Non-pigmented ciliary epithelial cell (primary cell): ENCODE measurements at places on chromosomes 11 and 22.

- no peak for DNase-seq
These were observed 60.5 kb downstream of the HIPK3 start for GRCh38 chr11:33317662-33318061.

DNA sequence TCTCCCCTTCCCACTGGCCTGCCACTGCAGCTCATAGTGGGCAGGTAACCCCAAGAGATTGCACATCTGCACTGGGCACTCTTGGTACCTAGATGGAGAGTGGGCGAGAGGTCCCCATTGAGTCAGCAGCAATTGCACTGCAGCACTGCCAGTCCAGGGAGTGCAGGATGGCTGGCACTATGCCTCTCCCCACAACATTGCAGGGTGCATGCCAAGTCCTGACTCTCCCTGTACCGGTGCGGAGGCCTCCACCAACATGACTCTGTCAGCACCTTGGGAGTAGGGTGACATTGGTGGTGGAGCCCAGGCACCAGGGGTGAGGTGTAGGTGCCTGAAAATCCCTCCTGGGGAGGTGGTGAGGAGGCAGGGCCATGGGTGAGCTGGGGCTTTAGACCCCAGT is 82.2 kb downstream of the TRAF6 start:
- no peak for DNase-seq

DNA sequence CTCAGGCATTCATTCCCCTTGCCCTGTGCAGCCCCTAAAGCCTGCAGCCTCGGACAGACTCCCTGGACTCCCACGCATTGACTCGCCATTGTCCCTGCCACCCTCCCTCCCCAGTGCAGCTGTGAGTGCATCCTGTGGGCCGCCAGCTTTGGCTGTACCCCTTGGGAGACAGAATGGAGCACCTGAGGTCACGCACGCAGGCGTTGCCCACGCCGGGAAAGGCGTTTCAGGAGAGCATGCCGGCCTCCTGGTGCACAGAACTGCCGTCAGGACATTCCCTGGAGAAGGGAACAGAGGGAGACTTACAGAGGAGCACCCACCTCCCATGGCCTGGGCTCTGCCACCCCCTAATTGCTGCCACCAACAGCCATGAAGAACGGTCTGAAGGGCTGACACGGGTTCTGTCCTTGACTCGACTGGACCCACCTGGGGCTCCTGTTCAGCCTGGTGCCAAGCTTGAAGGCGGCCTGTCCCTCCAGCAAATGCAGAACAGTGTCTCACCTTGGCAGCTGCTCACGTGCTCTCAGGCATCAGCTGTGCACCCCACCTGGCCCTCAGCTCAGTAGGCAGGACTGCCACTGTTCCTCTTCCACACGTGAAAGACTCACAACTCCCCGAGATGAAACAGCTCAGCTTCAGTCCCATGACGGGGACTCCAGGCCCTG is 503.8 kb downstream of the BRD1 start:
- no peak for DNase-seq

- DNase-seq: no peak
These were observed 60.2 kb downstream of the PDE2A start for GRCh38 chr11:72613977-72614376.

DNA sequence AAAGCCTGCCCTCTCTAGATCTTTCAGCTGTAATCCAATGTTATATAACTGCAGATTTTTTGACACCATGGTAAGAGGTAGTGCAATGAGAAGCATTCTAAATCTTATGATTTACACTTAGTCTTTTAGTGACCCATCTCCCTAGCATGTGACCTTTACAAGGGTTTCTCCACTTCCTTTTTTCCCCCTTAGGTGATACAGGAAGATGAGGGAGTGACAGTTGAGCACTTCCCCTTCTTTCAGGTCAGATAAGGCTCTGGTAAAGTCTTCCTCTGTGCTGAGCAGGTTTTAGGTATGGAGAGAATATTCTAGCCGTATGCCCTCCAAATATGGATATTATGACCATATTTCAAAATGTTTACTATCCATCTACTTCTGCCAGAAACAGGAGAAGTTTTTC is 753.6 kb downstream of the JRKL start:
- no peak for DNase-seq

DNA sequence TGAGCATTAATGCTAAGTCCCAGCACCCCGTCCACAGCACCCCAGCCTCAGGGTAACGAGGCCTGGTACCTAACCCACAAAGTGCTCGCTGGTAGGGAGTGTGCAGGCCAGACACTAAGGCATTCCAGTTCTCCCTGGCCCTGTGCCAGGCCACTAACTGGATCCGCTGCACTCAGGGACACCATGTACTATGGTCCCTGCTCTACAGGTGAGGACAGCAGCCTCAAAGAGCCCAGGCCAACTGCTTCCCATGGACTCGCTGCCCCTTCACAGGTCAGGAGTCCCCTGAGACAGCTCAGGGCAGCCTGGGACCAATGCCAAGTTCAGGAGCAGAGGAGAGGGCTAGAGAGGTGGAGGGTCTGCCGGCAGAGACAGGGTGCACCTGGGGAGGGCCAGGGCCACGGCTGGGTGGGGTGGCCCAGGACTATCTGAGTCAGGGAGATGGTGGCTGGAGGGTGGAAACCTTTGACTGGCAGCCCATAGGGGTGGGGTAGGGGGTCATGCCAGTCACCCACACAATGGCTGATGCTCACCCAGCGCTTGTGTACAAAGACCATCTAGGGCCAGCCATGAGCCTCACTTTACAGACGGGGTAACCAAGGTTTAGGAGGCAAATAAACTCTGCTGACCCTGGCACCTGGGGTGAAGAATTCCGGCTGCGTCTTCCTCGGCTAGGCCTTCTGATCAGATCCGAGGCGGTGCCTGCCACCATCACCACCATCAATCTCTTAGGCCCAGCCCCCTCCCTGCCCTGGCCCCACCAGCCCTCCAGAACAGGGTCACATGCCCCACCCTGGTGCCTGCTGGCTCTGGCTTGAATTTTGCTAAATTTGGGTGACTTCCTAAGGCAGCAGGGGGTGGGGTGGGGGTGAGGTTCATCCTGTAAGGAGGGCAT is 5.6 kb downstream of the OSBPL5 start:
- no peak for DNase-seq

GRCh38 chr11:1738380-1738779 is 12.0 kb downstream of the IFITM10 start:
- no peak for DNase-seq

DNA sequence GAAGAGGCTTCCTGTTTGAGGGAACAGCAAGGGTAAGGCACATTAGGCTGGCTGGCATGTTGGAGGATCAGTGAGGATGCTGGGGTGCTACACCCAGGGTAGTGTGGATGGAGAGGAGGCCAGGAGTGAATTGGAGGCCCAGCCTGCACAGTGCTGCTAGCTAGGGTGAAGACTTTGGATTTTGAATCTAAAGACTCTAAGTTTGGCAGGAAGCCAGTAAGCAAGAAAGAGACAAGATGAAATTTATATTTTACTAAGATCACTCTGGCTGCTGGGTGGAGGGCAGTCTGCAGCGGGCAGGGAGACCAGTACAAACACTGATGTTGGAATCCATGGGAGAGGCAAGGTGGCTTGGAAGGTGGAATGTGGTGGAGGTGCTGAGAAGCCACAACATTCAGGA is 43.6 kb downstream of the TSPAN18 start:
- no peak for DNase-seq

GRCh38 chr11:116862951-116863350 is 25.5 kb upstream of the APOA1 start:
- DNase-seq: no peak

- DNase-seq: no peak
These were observed 53.3 kb upstream of the SYN3 start for GRCh38 chr22:33111491-33111890.

DNA sequence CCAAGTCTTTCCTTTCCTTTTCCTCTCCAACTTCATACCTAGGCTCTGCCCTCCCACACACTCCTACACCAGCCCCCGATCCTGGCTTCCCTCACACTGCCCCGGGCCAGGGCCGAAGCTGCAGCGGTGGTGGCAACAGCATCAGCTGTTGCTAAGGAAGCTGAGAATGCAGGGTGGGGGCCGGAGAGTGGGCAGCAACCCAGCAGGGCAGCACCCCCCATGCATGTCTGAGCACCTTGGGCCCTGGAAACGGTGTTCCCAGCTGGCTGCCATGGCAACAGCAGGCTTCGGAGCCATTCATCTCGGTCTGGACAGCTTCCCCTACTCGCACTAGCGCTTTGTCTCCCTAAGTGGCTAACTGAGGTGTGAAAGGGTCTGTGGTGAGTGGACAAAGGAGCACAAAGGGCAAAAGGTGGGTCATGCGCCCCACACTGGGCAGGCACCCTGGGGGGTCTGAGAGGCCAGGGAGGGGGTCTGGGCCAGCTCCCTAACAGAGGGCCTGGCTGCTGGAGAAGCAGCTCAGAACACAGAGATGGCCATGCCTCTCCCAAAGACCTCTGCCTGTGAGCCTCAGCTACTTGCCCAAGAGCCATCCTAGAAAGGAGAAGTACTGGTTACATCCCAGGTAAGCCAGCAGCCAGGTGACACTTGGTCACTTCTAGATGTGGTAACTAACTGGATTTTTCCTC is 42.1 kb upstream of the JAM3 start:
- DNase-seq: no peak

DNA sequence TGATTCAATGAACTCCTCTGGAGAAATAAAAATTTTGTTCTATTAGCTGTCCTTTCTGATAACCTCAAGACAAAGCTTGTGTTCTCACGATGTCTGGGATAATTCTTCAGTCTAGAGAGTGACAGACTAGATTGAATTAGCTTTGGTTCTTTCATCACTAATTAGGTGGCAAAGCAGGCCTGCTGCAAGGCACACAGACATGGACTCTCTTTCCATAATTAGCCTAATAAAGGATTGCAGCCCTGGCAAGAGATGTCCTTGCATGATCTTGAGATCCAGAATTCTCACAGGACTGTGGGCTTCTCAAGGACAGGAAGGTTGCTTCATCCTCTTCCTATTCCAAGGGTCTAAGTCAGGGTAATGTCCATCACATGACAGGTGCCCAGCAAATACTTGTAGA is 245.6 kb upstream of the ZC3H12C start:
- DNase-seq: no peak

DNA sequence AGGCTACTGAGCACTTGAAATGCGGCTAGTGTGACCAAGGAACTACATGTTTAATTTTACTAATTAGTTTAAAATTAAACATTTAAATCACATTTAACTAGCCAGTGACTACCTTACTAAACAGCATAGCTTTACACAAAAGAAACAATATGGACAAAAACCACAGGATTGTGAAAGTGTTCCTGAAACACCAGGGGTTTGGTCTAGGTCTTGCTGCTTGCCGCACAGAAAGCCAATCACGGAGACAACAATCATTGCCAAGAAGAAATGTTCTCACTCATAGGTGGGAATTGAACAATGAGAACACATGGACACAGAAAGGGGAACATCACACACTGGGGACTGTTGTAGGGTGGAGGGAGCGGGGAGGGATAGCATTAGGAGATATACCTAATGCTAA is 309.5 kb downstream of the C11orf87 start:
- no peak for DNase-seq

DNA sequence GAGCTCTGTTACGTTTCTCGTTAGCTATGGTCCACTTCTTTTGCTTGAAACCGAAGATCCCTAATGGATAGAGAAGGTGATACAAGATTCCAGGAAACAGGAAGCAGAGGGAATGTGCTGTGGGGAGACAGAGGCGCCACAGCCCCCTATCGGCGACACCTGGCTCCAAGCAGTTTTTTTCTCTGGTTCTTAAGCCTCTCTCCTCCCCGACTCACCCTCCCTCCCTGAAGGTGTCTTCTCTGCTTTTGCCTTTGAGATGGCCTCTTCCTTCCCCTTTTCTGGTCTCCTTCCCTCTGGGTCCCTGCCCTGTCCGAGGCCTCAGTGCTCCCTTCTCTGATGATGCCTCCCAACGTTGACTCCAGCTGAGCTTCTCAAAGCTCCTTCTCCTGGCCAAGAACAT is 14.2 kb upstream of the APOBEC3A start:
- DNase-seq: no peak

DNA sequence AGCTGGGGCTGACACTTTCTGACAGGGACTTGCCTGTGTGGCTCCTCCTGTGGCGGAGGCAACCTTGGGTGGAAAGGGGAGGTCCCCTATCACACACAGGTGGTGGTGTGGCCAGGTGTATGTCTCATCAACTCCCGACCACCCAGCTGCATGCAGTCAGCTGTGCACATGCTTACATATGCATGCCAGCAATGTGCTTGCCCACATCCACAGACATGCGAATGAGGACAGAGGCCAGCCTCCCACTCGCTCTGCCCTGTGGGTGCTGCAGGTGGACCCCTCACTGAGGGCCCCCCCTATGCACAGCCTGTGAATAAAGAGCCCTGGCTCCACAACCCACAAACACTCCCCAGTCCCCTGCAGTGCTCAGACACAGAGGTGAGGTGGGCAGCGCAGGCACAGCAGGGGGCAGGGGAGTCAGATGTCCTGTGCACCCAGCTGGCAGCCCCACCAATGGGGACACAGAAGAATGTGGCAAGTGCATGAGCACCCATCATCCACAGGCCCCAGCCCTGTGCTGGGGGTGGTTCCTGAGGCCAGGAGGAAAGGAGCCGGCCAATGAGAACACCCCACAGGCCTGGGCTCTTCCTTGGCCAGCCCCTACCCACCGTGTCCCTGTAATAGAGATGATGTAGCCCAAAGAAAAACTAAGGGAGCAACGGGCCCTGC is 9.5 kb downstream of the GNB1L start:
- no peak for DNase-seq

- no peak for DNase-seq
These were observed 3.8 kb downstream of the RPLP2 start for GRCh38 chr11:813456-814096.

GRCh38 chr22:25777870-25778269 is 35.9 kb downstream of the MYO18B start:
- no peak for DNase-seq

DNA sequence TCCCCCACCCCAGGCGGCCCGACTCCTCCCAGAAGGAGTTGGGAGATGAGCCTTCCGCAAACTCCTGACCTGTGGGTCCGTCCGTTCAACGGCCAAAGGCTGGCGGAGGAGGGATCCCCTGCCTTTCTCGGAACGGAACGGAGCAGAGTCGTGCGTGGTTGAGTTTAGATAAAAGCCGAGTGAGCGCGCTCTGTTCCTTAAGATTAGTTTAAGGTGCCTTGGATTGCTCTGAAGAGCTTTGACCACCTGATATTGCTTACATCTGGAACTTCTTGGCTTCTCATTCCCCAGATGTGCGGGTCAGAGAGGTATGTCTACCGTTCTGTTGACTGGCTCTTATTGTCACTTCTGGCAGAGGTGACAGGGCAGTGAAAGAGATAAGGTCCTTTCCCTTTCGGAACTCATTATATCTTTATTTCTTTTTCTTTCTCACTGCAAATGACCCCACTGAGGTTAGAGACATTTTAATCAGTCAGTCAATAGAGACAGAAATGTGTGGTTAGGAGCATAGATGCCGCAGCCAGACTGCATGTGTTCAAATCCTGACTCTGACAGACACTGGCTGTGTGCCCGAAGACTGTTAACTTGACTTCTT is at the start of gene TRIM6:
TSS of gene TRIM6 (plus strand) at position 31 of the 595 bp plus-strand sequence. CDS start at position 292, 261 bp downstream.
- no peak for DNase-seq
